Adrenal gland (tissue), 19 donors: ENCODE measurements at places on chromosomes 16 and 17.

GRCh38 chr16:11871193-11871592 is 19.9 kb upstream of the RSL1D1 start:
- DNase-seq, result no peak
- no peak overlapping the region for H3K4me3 ChIP-seq
- H3K27ac ChIP-seq, result no peak overlapping the region
- no peaks in the 10 kb centered on the region for H3K4me1 ChIP-seq

GRCh38 chr17:27299384-27300049 is 5.6 kb downstream of the WSB1 start:
- no peak overlapping the region for H3K4me3 ChIP-seq
- peak overlapping the region; percentile 12 for H3K27ac ChIP-seq
- no peaks in the 10 kb centered on the region for H3K27me3 ChIP-seq
- peaks cover 72% of the 10 kb centered on the region for H3K4me1 ChIP-seq

GRCh38 chr17:60080545-60080944 is 1.8 kb upstream of the HEATR6 start:
- H3K27ac ChIP-seq, result no peak overlapping the region
- peaks cover 6% of the 10 kb centered on the region for H3K4me1 ChIP-seq
- H3K27me3 ChIP-seq, result no peaks in the 10 kb centered on the region
- H3K4me3 ChIP-seq, result no peak overlapping the region
- no peak for DNase-seq

DNA sequence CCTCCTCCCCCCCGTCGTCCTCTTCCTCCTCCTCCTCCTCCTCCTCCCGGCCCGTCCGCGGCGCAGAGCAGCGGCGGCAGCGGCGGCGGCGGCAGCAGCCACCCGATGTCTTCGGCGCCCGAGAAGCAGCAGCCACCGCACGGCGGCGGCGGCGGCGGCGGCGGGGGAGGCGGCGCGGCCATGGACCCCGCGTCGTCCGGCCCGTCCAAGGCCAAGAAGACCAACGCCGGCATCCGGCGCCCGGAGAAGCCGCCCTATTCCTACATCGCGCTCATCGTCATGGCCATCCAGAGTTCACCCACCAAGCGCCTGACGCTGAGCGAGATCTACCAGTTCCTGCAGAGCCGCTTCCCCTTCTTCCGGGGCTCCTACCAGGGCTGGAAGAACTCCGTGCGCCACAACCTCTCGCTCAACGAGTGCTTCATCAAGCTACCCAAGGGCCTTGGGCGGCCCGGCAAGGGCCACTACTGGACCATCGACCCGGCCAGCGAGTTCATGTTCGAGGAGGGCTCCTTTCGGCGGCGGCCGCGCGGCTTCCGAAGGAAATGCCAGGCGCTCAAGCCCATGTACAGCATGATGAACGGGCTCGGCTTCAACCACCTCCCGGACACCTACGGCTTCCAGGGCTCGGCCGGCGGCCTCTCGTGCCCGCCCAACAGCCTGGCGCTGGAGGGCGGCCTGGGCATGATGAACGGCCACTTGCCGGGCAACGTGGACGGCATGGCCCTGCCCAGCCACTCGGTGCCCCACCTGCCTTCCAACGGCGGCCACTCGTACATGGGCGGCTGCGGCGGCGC is at the start of gene FOXF1:
Gene FOXF1, plus strand, starts transcription at position 63 of the 797 bp plus-strand sequence. Its CDS starts 43 bp downstream, at position 106.
- H3K27ac ChIP-seq, result no peak within 1 kb of the TSS
- H3K4me1 ChIP-seq, result peaks cover 32% of the 10 kb centered on the region
- no peak for DNase-seq
- H3K36me3 ChIP-seq, result no peaks in the 10 kb centered on the region

- H3K4me3 ChIP-seq, result no peak overlapping the region
- no peaks in the 10 kb centered on the region for H3K36me3 ChIP-seq
- H3K27me3 ChIP-seq, result no peaks in the 10 kb centered on the region
- DNase-seq, result no peak
- no peaks in the 10 kb centered on the region for H3K4me1 ChIP-seq
- no peak overlapping the region for H3K27ac ChIP-seq
Measured at GRCh38 chr16:35208001-35208935, 1748.9 kb downstream of the TP53TG3F start.

DNA sequence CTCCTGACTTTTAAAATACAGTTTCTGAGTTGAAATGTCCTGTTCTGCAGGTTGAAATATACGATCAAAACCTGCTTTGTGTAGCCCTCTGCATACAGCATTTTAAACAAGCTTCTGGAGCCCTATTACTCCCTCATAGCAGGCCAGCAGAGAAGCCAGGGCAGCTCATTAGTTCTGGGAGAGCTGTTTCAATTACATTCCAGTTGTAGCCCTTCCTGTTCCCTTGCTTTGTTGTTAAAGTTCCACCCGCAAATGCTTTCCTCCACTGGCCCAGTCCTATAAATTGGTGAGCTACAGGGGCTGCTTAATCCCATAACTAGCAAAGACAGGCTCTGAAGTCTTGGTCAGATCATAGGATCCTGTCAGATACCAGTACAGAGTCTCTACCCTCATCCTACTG is 162.5 kb downstream of the SLC39A11 start:
- H3K27me3 ChIP-seq, result no peaks in the 10 kb centered on the region
- no peaks in the 10 kb centered on the region for H3K36me3 ChIP-seq
- H3K4me1 ChIP-seq, result no peaks in the 10 kb centered on the region
- H3K27ac ChIP-seq, result no peak overlapping the region
- no peak for DNase-seq
- no peak overlapping the region for H3K4me3 ChIP-seq

DNA sequence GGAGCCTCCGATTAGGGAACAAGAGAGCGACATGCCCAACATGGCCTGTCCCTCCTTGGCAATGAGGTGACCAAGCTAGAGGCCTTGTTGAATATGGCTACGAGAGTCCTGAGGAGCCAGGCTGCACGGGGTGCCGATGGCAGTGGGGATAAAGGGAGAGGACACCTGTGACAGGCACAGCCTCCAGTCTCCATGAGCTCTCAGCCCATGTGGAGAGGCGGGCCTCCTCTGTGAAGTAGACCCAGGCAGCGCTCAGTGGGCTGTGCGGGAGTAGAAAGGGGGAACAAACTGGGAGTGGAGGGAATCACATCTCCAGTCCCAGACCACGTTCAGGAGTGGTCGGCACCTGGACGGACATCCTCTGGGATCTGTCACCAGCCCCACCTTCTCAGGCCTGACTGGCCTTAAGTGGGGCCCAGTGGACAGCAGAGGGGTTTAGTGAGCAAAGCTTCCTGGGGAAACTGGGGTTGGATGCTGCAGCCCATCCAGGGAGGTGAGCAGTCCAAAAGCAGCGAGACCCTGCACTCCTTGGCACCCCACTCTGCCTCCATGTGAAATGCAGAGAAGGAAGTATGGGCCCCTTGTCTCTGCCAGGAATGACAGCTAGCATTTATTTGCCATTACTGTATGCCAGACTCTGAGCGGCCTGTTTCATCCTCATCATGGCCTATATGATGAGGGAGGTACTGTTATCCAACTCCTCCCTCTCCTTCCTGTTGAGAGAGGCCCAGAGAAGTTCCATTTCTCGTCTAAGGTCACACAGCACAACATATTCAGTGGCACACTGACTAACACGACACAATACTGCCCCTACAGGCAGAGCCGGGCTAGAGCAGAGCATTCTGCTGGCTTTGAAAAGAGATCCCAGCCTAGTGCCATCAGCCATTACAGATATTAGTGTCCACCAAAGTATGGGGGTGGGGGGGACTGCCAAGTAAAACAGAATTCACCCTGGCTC is 4.5 kb upstream of the TMEM92 start:
- H3K4me3 ChIP-seq, result no peak overlapping the region
- peak overlapping the region; percentile 74 for H3K27ac ChIP-seq
- H3K27me3 ChIP-seq, result peaks cover 4% of the 10 kb centered on the region
- no peaks in the 10 kb centered on the region for H3K36me3 ChIP-seq

- DNase-seq, result no peak
- no peak overlapping the region for H3K4me3 ChIP-seq
- H3K27ac ChIP-seq, result no peak overlapping the region
Measured at GRCh38 chr17:40686192-40686591, 17.4 kb downstream of the KRT24 start.

- H3K27me3 ChIP-seq, result peaks cover 3% of the 10 kb centered on the region
- no peak overlapping the region for H3K4me3 ChIP-seq
- no peaks in the 10 kb centered on the region for H3K36me3 ChIP-seq
- no peak for DNase-seq
Measured at GRCh38 chr17:31433091-31433790, 41.8 kb downstream of the RAB11FIP4 start.

DNA sequence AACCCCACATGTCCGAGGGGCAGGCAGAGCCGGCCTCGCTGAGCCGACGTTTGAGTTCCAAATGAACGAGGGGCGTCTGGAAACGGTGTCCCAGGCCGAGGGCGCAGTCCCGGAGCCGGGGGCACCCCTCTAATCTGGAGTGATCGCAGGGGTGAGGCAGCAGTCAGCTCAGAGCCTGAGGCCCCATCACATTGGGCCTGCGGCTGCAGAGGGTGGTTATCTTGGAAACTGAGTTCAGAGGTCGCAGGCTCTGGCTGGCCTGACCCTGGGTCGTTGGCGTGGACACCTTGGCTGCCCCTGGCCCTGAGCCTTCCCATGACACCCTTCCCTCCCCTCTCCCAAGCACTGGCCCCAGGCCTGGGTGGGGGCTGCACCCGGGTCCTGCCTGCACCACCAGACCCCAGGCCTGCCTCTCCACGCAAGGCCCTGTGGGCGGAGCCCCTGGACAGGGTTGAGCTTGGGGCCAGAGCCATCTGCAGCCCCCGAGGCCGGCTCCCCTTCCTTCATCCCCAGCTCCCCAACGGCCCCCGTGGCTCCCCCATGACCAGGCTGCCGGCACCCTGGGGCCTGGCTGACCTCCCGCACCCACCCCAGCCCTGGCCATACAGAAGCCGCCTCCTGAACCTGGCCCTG is 45.6 kb downstream of the ZFPM1 start:
- H3K27me3 ChIP-seq, result no peaks in the 10 kb centered on the region
- H3K36me3 ChIP-seq, result no peaks in the 10 kb centered on the region
- H3K4me1 ChIP-seq, result no peaks in the 10 kb centered on the region
- no peak overlapping the region for H3K27ac ChIP-seq

- no peaks in the 10 kb centered on the region for H3K27me3 ChIP-seq
- H3K4me3 ChIP-seq, result no peak overlapping the region
- H3K36me3 ChIP-seq, result peaks cover 51% of the 10 kb centered on the region
Measured at GRCh38 chr17:47810901-47811635, 10.5 kb downstream of the OSBPL7 start.

- no peak for DNase-seq
- H3K4me3 ChIP-seq, result no peak overlapping the region
- H3K27ac ChIP-seq, result no peak overlapping the region
- H3K27me3 ChIP-seq, result no peaks in the 10 kb centered on the region
- H3K4me1 ChIP-seq, result no peaks in the 10 kb centered on the region
- H3K36me3 ChIP-seq, result no peaks in the 10 kb centered on the region
Measured at GRCh38 chr17:28871056-28871579, 16.3 kb downstream of the ERAL1 start.

DNA sequence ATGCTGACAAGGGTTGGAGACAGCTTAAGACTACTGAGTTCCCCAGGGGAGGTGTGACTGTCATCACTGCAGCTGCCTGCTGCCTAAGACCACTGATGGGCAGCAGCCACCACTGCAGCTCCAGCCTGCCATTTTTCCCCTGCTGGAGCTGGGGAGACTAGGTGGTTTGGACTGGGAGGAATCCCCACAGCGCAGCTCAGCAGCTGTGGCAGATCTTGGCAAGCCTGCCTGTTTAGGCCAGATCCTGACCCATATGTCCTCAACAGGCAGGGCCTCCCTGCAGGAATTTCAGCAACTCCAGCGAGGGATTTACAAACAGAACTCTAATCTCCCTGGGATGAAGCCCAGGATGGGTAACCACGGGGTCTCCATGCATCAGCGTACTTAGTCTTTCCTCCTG is 356.4 kb upstream of the TOM1L1 start:
- H3K27ac ChIP-seq, result no peak overlapping the region
- H3K27me3 ChIP-seq, result no peaks in the 10 kb centered on the region
- H3K4me3 ChIP-seq, result no peak overlapping the region
- no peaks in the 10 kb centered on the region for H3K4me1 ChIP-seq
- H3K36me3 ChIP-seq, result no peaks in the 10 kb centered on the region

- no peaks in the 10 kb centered on the region for H3K27me3 ChIP-seq
- H3K36me3 ChIP-seq, result no peaks in the 10 kb centered on the region
- H3K27ac ChIP-seq, result no peak overlapping the region
- no peak overlapping the region for H3K4me3 ChIP-seq
- no peak for DNase-seq
- H3K4me1 ChIP-seq, result peaks cover 52% of the 10 kb centered on the region
Measured at GRCh38 chr16:4328782-4329775, 13.2 kb downstream of the GLIS2 start.

DNA sequence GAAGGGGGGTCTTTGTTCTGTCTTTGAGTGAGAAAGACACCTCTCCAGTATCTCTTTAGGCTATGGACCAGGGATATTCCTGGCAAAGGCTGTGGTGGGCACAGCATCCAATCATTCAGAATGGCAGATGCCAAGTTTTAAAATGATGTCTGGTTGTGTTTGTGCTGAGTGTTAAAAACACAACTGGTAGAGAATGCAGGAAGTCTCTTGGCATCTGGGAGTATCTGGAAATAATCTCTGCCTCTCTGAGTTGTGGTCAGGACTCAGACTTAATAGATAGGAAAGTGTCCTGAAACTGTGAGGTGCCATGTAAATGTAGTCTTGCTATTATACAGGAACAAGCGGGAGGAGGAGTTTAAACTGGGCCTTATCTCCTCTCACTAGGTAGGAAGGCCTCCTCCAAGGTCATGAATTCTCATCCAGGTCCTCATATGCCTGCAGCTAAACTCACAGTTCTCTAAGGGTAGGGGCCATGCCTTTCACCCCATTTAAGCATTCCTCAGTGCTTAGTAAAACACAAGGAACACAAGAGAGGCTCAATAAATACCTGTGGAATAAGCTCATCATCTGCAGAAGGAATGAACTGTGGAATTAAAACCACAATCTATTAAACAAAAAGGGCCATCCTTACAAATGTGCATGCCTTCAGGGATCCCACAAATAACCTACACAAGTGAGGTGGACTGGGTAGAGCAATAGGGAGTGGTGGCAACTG is 317.6 kb downstream of the CBLN1 start:
- no peaks in the 10 kb centered on the region for H3K4me1 ChIP-seq
- H3K36me3 ChIP-seq, result no peaks in the 10 kb centered on the region
- no peak for DNase-seq
- no peaks in the 10 kb centered on the region for H3K27me3 ChIP-seq
- H3K4me3 ChIP-seq, result no peak overlapping the region
- no peak overlapping the region for H3K27ac ChIP-seq

- DNase-seq, result no peak
- no peak overlapping the region for H3K4me3 ChIP-seq
- no peaks in the 10 kb centered on the region for H3K27me3 ChIP-seq
- H3K4me1 ChIP-seq, result no peaks in the 10 kb centered on the region
- H3K27ac ChIP-seq, result no peak overlapping the region
Measured at GRCh38 chr17:73841431-73842060, 197.3 kb upstream of the SDK2 start.

DNA sequence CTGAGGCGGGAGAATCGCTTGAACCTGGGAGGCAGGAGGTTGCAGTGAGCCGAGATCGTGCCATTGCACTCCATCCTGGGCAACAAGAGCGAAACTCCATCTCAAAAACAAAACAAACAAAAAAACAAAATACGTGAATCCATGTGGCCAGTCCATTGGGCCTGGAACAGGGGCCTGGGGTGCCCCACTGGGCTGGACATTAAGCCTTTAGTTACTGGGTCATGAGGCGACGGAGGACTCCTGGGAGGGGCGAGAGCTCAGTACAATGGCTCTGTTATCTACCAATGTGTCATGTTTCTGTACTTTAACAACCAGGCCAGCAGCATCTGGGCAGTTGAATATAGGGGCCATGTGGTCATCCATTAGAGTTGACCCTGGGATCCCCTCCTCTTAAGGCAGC is 18.9 kb upstream of the CLEC18A start:
- no peak overlapping the region for H3K4me3 ChIP-seq
- peaks cover 9% of the 10 kb centered on the region for H3K4me1 ChIP-seq
- no peak for DNase-seq
- H3K27ac ChIP-seq, result no peak overlapping the region
- H3K36me3 ChIP-seq, result no peaks in the 10 kb centered on the region
- no peaks in the 10 kb centered on the region for H3K27me3 ChIP-seq

- H3K4me1 ChIP-seq, result peaks cover 17% of the 10 kb centered on the region
- H3K27ac ChIP-seq, result no peak overlapping the region
- no peak for DNase-seq
- H3K36me3 ChIP-seq, result no peaks in the 10 kb centered on the region
- H3K27me3 ChIP-seq, result no peaks in the 10 kb centered on the region
Measured at GRCh38 chr17:56918916-56919315, 5.1 kb upstream of the TRIM25 start.
